Pulmonary artery endothelial cell (primary cell): ENCODE measurements at places on chromosomes 1 and 21.

- DNase-seq, result no peak
Measured at GRCh38 chr1:223815865-223816264, 29.9 kb downstream of the TP53BP2 start.

DNA sequence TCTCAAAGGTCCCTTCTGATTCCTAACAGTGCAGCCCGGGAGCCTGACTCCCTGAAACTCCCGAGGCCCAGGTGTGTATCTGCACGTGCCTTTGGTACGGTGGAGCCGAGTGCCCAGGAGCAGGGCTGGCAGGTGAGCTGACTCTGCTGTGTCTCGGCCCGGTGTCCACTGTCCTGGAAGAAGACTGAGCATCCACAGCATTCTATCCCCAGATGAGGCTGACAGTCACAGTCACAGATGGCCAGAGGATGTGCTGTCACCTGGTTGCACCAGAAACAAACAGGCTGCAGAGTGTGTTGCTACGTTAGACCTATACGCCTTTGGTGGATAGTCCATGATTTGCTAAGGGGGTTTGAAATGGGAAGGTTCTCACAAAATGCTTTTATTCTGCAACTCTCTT, 9.8 kb downstream of the ETV3L start:
- DNase-seq, result no peak

GRCh38 chr1:180182643-180183311, 28.1 kb downstream of the QSOX1 start:
- no peak for DNase-seq

DNA sequence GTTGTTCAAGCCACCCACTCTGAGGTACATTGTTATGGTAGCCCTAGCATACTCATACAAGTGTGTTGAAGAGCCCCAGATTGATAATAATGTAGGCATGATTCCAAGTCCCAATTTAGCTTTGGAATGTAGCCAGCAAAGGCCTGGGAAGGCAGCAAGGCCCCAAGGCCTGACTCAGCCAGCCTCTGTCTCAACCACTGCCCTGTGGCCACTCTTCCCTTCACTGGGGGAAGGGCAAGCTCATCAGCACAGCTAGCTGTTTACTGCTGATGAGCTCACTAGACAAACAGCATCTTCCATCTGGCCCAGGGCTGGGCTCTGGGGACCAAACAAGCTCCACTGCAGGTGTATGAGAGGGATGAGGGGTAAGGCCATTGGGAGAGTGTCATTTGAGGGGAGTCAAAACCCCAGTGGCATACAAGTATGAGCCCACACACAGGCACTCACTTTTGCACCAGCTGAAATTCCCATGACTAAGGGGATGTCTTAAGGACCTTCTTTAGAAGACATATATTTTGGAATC, 2.2 kb upstream of the IRF6 start:
- DNase-seq, result peak; percentile 82

- no peak for DNase-seq
Measured at GRCh38 chr1:109210058-109210457, 3.7 kb upstream of the SARS1 start.

DNA sequence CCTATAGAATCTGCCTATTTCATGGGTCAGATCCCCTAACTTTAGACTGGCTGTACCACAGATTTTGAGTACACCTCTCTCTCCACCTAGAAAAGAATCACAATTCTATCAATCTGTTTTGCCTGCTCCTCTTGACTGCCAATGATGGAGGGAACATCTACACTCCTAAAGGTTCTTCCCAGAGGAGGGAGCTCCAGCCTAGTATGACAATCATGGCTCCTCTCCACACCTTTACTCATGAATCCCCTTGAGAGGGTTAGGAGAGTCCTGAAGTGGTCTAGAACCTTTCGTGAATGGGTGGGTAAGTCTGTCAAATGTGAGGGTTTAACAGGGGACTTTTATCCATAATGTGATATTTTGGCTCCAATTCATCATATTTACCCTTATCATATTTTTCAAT, 48.0 kb downstream of the DNAI4 start:
- no peak for DNase-seq

- DNase-seq, result peak; percentile 46
Measured at GRCh38 chr1:167964646-167965045, 27.8 kb upstream of the MPC2 start.

- DNase-seq, result no peak
Measured at GRCh38 chr1:189657715-189658114, 819.9 kb downstream of the BRINP3 start.

- no peak for DNase-seq
Measured at GRCh38 chr1:53310847-53311681, 16.8 kb downstream of the LRP8 start.

DNA sequence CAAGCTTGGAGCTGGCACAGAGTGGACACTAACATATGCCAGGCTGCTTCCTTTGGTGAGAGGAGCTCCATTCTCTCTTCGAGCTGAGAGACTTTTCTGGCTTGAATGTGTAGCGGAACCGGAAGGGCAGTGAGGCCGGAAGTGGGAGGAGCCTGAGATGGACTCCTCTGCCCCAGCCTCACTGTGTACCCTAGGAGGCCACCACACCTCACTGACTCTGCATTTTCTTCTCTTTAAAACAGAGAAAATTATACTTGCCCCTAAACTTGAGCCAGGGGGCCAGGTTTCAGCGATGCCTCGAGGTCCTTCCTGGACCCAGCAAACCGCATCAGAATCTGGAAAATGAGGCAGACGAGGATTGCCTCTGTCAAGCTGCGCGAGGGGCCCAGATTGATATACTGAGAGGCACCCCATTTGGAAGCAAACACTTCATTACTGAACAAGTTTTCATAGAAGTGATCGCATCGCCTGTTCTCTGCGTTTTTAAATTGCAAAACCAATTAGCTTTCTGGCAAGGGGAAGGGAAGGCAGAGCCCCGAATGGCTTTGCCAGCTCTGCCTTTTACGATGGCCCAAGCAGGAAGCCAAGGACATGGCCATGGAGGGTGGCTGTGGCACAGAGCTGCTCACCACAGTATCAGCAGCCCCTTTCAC, 708.1 kb downstream of the PTPRU start:
- DNase-seq, result no peak

DNA sequence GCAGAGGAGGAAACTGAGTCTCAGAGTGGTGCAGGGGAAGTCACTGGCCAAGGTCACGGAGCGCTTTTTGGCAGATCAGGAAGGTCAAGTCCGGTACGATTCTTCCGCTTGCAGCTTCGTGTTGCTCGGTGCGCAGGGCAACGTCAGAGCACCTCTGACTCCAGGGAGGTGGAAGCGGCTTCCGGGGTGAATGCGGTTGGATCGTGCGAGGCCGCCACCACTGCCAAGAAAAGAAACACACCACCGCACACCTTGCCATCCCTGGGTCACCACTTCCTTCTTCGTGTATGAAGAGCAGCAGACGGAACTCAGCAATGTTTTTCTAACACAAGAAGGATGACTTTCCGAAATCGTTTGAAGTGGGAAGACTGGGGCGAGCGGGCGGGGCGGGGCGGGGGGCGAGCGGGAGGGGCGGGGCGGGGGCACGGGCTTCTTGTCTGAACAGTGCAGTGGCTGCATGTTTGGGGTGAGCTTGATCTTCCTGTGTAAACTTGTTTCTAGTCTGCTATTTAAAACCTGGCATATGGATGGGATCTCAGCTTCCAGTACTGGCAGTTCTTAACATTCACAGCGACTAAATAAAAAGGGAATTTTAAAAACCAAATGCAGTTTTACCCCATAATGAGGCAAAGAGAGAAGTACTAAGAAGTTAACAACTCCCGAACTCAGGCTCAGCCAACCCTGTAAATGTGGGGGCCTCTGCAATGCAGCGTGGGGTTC, 300.0 kb downstream of the RRAGC start:
- no peak for DNase-seq

- DNase-seq, result no peak
Measured at GRCh38 chr1:160144921-160145320, 6.5 kb upstream of the ATP1A4 start.

DNA sequence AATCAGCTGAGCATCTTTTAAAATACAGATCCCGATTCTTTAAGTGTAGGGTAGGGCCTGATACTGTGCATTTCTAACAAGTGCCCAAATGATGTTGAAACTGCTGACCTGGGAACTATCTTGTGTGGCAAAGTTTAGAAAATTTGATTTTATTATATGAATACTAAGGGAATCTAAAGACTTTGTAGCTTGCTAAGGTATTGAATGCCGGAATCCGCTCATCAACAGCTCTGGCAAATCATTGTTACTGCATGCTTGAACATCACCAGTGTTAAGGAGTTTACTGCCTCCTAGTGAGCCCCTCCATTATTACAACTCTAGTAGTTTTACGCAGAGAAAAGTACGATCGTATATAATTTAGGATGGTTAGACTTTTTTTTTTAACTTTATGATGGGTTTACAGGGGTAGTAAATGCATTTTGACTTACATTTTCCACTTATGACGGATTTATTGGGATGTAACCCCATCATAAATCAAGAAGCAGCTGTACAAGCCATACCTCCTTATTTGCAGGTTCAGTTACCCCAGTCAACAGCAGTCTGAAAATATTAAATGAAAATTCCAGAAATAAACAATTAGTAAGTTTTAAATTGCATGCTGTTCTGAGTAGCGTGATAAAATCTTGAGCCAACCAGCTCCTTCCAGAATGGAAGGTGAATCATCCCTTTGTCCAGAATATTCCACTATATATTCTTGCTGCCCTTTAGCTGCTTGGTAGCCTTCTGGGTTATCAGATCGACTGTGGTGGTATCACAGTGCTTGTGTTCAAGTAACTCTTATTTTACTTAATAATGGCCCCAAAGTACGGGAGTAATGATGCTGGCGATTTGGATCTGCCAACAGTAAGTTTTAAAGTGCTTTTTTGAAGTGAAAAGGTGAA, 892 bp downstream of the TYW3 start:
- DNase-seq, result peak; percentile 60

- no peak for DNase-seq
Measured at GRCh38 chr1:206059355-206059915, 6.5 kb downstream of the RHEX start.

- no peak for DNase-seq
Measured at GRCh38 chr1:159892944-159893343, 7.0 kb downstream of the CFAP45 start.
